ENCODE measurements at places on chromosomes 4 and X.

- DNase-seq: no peak
These were observed 66.0 kb downstream of the GABRA2 start for GRCh38 chr4:46323891-46324416.

DNA sequence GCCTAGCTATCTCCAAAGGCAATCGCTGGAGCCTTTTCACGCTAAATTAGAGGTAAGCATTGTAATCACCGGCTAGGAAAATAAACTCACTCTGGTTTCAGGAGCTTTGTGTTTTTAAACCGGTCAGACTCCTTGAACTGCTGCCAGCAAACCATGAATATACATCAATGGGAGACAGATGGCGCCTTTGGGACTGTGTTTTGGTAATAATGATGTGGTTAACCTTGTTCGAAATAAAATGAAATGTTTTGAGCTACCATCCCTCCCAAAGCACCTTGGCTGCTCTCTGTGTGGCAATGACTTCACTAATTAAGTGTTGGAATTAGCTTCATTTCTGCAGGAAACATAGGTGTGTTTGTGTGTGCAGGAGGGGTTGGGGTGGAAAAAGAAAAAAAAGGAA is 65.3 kb downstream of the CLNK start:
- DNase-seq: no peak

DNA sequence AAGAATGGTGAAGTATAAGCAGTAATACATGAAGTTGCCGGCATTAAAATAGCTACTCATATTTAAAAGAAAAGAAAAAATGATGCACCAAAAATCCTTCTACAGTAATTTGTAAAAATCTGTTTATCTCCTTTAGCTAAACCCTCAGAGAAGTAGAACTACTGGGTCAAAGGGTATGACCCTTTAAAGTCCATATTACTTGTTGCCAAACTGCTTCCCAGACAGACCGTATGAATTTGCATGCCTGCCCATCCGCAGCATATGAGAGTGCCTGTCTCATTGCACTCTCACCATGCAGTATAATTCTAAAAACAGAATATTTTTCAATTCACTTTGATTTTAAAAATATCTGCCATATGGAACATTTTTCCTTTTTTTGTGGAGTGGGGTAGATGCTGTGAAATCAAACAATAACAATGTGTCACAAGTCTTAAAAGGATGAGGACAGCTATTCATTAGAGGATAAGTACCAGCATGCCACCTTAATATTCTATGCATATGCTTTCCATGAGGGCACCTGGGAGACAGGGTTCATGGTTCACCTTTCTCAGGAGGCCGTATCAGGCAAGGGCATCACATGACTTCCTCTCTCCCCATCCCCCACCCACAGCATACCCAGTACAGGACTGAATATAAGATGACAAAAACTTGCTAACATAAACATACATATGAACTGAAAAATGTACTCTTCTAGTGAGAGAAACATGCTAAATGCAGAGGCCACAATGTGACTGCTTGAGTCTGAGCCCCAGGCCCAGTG is 17.8 kb downstream of the ZDHHC9 start:
- DNase-seq: no peak

DNA sequence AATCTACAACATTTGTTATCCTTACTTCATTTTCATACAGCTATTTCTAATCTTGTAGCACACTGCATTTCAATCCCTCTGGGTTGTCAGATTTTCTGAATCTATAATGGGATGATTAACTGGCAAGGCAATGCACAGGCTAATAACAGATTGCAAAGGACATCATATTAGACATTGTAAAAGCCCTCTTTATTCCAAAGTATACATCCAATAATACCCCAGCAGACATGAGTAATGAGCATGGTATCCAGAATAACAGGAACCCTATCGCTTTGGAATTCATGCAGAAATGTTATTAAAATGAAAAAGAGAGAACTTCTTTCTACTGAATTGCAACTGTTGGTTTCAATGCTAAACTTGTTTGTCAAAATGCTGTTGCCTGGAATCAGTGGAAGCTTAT is 122.9 kb downstream of the C4orf33 start:
- no peak for DNase-seq

DNA sequence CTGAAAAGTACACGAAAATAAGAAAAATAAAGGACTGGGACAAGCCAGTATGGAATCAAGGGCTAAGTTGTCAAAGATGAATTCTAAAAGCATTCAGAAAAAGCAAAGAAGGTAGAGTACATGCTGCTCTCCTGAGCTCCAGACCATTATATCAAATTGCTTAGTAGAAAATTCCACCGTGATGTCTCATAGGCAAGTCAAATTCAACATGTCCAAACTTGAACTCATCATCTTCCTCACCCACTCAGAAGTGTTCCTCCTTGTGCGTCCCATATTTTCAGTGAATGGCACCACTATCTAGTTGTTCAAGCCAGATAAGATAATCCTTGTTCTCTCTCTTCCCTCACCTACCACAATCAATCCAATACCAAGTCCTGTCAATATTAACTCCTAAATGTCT is 37.5 kb upstream of the IL13RA2 start:
- DNase-seq: no peak

DNA sequence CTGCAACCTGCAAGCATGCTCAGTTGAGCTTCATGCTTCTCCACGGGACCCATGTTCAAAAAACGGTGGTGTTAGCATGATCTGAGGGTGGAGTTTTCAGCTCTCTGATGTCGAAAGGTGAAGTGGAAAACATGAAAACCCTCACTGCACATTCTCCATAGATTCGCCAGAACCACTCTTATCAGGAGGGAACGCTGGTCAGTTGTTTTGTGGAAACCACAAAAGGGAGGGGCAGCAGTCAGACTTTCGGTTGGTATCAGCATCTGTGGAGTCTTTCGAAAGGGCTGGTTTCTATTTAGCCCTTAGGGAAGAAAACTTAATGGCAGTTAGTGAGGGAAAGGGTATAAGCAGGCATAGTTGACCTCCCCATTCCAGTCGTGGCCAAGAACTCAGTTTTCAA is 12.6 kb downstream of the PPA2 start:
- no peak for DNase-seq

- no peak for DNase-seq
These were observed 10.1 kb downstream of the SH3D19 start for GRCh38 chr4:151315212-151315886.

GRCh38 chrX:103878466-103879122 is 46.5 kb upstream of the RAB9B start:
- DNase-seq: no peak

DNA sequence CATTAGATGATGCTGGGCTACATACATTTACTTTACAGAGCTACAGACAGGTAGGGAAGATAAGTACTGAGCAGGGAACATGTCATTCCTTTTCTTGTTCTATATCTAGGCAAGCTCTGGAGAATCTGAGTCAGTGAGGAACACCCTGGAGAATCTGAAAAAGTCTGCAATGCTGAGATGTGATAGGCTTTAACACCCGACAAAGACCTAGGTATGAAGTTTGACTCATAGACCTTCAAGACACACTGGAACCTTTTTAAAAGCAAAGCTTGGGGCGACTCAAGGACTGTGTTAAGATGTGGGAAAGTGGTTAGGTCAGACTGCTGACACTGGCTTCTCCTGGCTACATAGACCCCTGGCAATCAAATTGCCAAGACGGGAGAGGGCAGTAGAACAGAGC is 42.8 kb downstream of the OSTC start:
- DNase-seq: no peak

GRCh38 chrX:71098302-71098701 is 2.7 kb downstream of the FOXO4 start:
- DNase-seq: no peak

DNA sequence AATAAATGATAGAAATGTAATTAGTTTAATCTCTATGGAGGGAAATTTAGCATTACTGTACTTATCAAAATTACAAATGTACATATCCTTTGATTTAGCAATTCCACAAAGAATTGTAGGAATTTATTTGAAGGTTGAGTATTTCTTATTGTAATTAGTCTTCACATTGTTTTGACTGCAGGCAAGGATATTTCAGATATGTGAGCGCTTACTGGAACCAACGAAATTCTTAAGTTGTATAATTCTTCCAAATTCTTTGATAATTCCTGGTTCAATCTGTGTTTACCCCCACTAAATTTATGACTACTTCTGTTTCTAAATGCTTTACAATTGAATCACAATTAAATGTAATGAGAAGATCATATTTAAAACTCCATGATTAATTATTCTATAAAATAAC is 26.9 kb upstream of the WWC2 start:
- no peak for DNase-seq

Data from 8988T (cell line).